Right renal cortex interstitium (tissue), 3 donors: ENCODE measurements at places on chromosomes 11 and 22. TPM values are rescaled to one million over a fixed set of nuclear protein-coding genes. Genes with fewer than 3 reads are reported as not detected.

- no peak for DNase-seq
Measured at GRCh38 chr11:70942593-70942992, 309.8 kb downstream of the SHANK2 start.

GRCh38 chr22:39454385-39454871, 2.4 kb upstream of the MGAT3 start:
- no peak for DNase-seq

Gene C1QTNF5
- polyA plus RNA-seq = 25.9 TPM

- no peak for DNase-seq
Measured at GRCh38 chr11:131065435-131066413, 149.4 kb upstream of the SNX19 start.

GRCh38 chr22:48605856-48606481, 1221.7 kb downstream of the BRD1 start:
- no peak for DNase-seq

Gene SHANK3
- 9.1 TPM for polyA plus RNA-seq

GRCh38 chr11:14643697-14644225, at the start of gene PDE3B:
Gene PDE3B (plus strand): TSS chr11:14643804. CDS start chr11:14644076, 272 bp downstream.
- no peak for DNase-seq

Gene OR8G5
- polyA plus RNA-seq = not detected

- no peak for DNase-seq
Measured at GRCh38 chr11:130979386-130979972, 63.2 kb upstream of the SNX19 start.

- DNase-seq = no peak
Measured at GRCh38 chr11:131375915-131376314, 5.5 kb downstream of the NTM start.

- no peak for DNase-seq
Measured at GRCh38 chr11:13776134-13776815, 107.8 kb downstream of the FAR1 start.

DNA sequence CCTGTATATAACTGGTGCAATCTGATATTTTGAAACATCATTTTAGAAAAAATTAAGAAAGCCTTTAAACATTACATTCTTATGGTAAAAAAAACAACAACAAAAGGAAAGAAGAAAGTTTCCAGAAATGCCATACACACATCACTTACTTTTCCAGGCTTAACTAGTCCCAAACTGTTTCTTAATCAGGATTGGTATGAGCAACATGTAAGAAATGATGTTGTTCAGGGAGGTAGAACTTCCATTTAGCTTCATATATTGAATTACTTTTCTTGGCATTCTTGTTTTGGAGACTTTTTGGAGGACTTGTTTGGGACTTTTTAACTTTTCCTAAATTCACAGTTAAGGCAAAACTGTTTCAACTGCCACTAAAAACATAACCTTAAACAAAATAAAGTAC, 791.5 kb downstream of the METTL15 start:
- no peak for DNase-seq

- no peak for DNase-seq
Measured at GRCh38 chr11:94472916-94473799, 20.5 kb downstream of the MRE11 start.

- DNase-seq = no peak
Measured at GRCh38 chr22:21632237-21632895, at the start of gene CCDC116. Gene CCDC116 (plus strand): TSS chr22:21632760. CDS start chr22:21633182, 422 bp downstream.

- DNase-seq = no peak
Measured at GRCh38 chr11:47538741-47539565, 14.0 kb downstream of the CELF1 start.

DNA sequence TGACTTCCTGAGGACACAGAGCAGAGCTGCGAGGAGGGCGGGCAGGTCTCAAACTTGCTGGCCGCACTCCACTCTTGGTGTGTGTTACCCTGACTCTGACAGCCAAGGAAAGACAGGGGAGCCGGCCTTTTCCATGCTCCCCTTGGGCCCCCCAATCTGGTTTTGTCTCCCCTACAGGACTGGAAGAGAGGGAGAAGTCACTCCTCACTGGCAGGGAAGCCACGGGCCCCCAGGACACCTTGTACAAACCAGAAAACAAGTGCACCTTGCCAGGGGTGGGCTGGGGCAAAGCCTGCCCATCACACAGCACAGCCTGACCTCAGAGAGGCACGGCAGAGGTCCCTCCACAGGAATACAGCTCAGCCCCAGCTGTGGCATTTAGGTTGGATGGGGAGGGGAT, 20.2 kb downstream of the CBX7 start:
- DNase-seq = no peak

DNA sequence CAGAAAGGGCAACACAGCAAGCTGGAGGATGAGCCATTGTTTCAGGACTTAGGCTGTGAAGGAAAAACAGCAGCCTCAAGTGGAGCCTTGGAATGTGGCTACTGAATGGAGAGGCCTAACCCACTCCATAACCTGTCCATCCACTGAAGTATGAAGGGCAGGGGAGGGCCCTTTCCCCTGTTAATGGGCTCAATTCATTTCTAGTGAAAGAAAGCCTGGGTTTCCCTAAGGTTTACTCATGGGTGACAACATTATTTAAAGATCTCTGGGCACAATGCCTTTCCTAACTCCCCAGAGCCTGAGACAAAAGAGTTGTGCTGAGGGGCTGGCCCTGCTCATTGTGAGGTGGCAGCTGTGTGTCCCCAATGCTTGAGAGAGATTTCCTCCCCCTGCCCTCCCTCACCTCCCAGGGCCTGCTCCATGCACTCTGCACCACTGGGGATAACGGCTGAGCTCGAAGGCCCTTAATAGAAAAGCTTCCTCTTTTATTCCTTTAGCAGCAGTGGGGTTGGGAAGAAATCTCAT, 83.8 kb downstream of the ME3 start:
- DNase-seq = no peak

GRCh38 chr11:32255841-32256240, 165.0 kb downstream of the RCN1 start:
- DNase-seq = peak; percentile 60

DNA sequence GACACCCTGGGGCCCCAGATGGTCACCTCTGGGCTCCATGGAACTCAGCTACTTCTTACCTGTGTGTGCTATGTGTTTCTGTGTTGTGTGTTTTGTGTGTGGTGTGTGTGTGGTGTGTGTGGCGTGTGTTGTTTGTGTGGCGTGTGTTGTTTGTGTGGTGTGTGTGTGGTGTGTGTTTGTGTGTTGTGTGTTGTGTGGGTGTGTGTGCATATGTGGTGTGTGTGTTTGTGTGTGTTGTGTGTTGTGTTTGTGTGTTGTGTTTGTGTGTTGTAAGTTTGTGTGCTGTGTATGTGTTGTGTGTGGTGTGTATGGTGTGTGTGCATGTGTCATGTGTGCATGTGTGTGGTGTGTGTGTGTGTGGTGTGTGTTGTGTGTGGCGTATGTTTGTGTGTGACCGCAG, 3.8 kb upstream of the WNT7B start:
- DNase-seq = no peak

GRCh38 chr11:111349191-111349695, 29.8 kb downstream of the POU2AF1 start:
- DNase-seq = no peak
